ENCODE measurements at places on chromosomes 2 and 18.

GRCh38 chr2:9310377-9310776 lies 103.8 kb downstream of the ASAP2 start:
- no peak for DNase-seq

- no peak for DNase-seq
Measured at GRCh38 chr2:181685150-181685688, 4.9 kb upstream of the NEUROD1 start.

- no peak for DNase-seq
Measured at GRCh38 chr2:193251909-193252308, 1057.2 kb upstream of the TMEFF2 start.

DNA sequence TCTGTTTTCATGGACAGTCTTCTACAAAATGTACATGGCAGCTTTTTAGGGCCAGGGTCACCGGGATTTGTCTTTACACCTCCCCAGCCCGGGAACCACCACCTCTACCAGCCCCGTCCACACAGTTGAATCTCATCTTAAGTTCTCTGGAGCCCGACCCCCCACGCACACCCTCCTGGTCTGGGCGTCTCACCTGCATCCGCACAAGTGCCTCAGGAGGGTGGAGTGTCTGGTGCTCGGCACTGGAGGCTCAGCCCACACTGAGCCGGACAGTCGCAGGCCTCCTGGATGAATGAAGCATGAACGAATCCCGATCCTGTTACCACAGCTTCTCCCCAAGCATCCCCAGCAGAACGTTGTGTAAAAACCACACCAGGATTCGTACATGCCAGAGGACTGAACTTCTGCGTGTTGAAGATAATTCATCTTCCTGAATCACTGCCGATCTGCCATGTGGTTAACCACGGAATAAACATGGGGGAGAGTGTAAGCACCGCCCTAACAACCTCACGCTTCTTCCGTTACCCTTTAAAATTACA lies 162.0 kb downstream of the RTP5 start:
- DNase-seq, result no peak

GRCh38 chr2:126901459-126901858 lies 2.8 kb downstream of the TEX51 start:
- no peak for DNase-seq

DNA sequence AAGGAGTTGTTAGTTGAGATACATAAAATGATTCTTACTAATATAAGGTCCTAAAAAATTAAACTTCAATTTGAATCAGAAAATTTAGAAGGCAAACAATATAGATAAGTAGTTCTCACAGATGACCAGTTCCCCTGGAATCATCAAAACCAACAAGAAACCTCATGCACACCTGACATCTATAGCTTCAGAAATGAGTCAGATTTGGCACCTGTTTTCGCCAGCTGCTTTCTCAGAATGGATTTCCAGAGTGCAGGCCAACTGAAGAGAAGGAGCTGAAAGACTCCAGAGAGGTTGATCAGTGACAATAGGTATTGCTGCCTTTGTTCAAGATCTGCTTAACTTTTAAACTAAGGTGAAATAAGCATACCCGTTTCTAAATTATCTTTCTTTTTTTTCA lies 192.4 kb downstream of the RDH14 start:
- DNase-seq, result no peak

GRCh38 chr2:39631718-39632117 lies 34.0 kb upstream of the TMEM178A start:
- no peak for DNase-seq

DNA sequence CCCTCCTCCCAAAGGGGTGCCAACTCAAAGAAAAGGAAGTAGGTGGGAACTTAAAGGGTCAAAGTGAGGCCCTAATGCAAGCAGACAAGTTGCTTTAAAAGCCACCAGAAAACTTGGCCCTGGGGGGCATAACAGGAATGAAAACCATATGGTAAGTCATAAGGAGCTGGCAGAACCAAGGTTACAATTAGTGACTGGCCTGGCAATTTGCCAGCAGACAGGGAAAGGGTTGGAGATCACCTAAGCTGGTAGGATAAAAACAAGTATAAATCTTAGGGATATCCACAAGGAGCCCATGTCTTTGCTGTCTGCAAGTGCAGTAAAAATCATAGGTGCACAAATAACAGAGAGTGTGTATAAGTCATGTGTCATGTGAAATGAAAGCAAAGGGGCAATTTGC lies 256.7 kb upstream of the LRRTM4 start:
- no peak for DNase-seq

DNA sequence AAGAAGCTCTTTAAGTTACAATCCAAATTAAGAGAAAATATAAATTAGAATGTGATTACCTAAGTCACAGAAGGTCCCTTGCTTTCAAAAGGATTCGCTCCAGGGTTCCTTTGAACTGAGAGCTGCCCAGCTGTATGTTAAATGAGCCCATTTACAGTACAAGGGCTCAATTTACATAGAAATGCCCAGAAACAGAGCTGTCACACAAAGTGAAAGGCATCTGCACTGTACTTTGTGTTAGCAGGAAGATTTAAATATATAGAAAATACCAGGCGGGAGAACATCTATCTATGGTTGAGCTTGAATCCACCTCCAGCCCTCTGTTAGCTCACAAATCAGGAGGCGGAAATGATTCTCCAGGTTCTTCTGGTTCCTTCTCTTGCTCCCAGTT lies 272.9 kb downstream of the PAX3 start:
- DNase-seq, result no peak

GRCh38 chr2:111066062-111066593 lies 54.6 kb upstream of the BCL2L11 start:
- no peak for DNase-seq
